ENCODE measurements at places on chromosomes 1 and 21. TPM values are rescaled to one million over a fixed set of nuclear protein-coding genes. Genes with fewer than 3 reads are reported as not detected.

OSBPL9 gene
- total RNA-seq = 41.2 TPM

RCSD1 gene
- total RNA-seq = 25.2 TPM

LCE3D gene
- total RNA-seq = not detected

ANKRD34A gene
- total RNA-seq = 1.9 TPM

AIM2 gene
- 0.52 TPM for total RNA-seq

KRTAP23-1 gene
- total RNA-seq = not detected

SAMSN1 gene
- total RNA-seq = 0.65 TPM

RNF186 gene
- not detected for total RNA-seq

ROR1 gene
- total RNA-seq = 1.8 TPM

TTC24 gene
- not detected for total RNA-seq

GPR25 gene
- total RNA-seq = not detected

PTPRU gene
- total RNA-seq = 25.6 TPM

KCNA3 gene
- 0.08 TPM for total RNA-seq

CIART gene
- 15.1 TPM for total RNA-seq

CYP4X1 gene
- total RNA-seq = 2.3 TPM

TMPRSS3 gene
- not detected for total RNA-seq

TNFRSF4 gene
- total RNA-seq = 1.4 TPM

FCRL1 gene
- not detected for total RNA-seq

KANK4 gene
- not detected for total RNA-seq

DDR2 gene
- total RNA-seq = 21.2 TPM

SMIM34 gene
- total RNA-seq = not detected

WNT3A gene
- total RNA-seq = not detected

SH3D21 gene
- total RNA-seq = 0.96 TPM

UMODL1 gene
- not detected for total RNA-seq

DNAJC6 gene
- total RNA-seq = 0.46 TPM

HMCN1 gene
- 1.8 TPM for total RNA-seq

TAS1R1 gene
- not detected for total RNA-seq

KCNJ15 gene
- 1.0 TPM for total RNA-seq

LRRC7 gene
- total RNA-seq = 1.2 TPM

EVA1C gene
- 5.5 TPM for total RNA-seq

MAN1C1 gene
- total RNA-seq = 2.8 TPM

FAM72C gene
- not detected for total RNA-seq

GRIK1 gene
- not detected for total RNA-seq

RIMS3 gene
- 0.32 TPM for total RNA-seq

ZFP69 gene
- 0.38 TPM for total RNA-seq

ZNF648 gene
- not detected for total RNA-seq

IVL gene
- not detected for total RNA-seq

KCNK1 gene
- total RNA-seq = 0.17 TPM

ELAPOR1 gene
- total RNA-seq = 0.37 TPM

SDE2 gene
- total RNA-seq = 27.7 TPM

RNU1-4 gene
- total RNA-seq = 4,558 TPM

IFNLR1 gene
- 1.9 TPM for total RNA-seq

LACTBL1 gene
- total RNA-seq = not detected

IQCC gene
- total RNA-seq = 0.24 TPM

ADORA3 gene
- total RNA-seq = 0.71 TPM

Data from psoas muscle (tissue), 8 donors.